ENCODE measurements at places on chromosomes 2 and 18. TPM values are rescaled to one million over a fixed set of nuclear protein-coding genes. Genes with fewer than 3 reads are reported as not detected.
A peak's percentile ranks its signal among the peaks of the same experiment; 100 is the strongest.

ANKRD30BL gene
- total RNA-seq: not detected

SERPINB4 gene
- total RNA-seq: not detected

STPG4 gene
- not detected for total RNA-seq

DNA sequence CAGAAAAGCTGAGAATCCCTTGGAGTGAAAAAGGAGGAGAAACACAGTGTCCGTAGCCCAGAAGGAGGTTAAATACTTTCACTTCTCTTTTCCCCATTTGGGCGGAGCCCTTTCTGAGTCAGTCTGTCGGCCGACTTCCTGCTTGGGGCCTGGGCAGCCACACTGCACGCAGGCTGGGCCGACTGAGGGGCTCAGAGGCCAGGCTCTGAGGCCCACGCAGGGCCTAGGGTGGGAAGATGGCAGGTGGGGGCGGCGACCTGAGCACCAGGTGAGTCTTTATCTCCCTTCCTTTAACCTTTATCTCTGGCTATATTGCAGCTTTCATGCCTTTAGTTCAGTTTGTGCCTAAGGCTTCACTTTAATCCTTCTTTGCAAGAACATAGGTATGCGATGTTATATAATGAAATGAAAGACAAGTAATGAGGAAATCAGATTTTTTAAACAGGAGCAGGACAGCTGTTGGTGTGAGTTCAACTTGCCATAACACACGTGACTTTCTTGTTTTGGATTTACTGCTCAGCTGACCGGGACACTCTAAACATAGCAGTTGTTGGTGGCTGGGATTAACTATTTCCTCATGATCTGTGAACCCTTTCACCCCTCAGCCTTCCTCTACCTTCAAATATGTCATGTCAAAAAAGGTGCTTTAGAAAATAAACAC lies at the start of gene SP100:
Gene SP100 (plus strand): TSS at position 141 of the 661 bp plus-strand sequence. CDS start 96 bp downstream, at position 237.
- peak; percentile 82 for DNase-seq

DNA sequence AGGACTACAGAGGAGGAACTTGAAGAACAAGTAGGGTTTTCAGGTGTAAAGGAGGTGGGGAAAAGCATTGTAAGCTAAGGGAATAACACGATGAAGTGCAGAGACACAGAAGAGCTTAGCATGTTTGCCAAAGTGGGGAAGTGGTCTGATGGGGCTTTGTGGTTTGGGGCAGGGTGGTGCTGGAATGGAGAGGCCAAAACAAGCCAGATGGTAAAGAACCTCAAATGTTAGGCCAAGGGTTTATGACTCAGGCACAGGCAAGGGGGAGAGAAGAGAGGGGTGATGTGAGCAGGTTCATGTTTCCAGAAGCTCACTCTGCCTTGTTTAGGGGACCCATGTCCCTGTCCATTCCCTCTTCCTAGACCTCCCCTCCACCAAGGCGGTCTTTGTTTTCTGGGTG lies 104.5 kb upstream of the YWHAQ start:
- no peak for DNase-seq

DNA sequence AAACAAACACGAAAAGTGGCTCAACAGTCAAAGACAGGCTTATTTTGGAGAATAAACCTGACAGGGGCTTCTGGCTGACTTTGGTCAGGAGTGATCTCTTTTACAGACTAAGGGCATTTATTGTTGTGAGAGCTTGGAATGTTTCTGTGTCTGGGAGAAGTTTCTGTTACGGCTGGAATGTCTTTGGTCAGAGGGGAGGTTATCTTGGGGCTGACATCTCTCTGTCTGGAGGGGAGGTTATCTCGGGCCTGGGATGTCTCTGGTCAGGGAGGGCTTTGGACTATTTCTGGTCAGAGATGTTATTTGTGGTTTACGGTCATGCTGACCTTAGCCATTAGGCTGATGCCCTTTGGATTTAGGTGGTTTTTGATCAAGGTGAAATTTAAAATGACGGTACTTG lies 345.5 kb upstream of the FSIP2 start:
- DNase-seq: no peak

- DNase-seq: no peak
Observed at GRCh38 chr2:54634021-54634420, 89.4 kb upstream of the EML6 start.
